OCI-M1 (cell line): ENCODE measurements at places on chromosomes 11 and 22.

GRCh38 chr22:27684901-27685300, 116.7 kb downstream of the MN1 start:
- DNase-seq: no peak

DNA sequence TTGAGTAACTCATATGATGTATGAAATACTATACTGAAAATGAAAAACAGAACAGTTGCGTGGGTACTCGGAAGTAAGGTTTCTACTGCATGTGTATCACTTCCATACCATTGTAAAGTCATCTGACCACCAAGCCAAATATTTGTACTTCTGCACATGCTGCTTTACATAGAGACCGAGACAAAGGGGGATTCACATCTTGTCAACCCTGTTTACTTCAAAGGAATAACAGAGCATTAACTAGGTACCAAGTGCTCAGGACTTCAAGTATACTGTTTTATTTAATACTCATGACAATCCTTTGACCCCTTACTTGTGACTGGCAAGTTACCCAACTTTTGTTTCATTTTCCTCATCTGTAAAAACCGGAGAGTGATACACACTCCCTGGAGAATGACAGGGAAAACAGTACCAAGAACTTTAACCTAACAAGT, 9.9 kb downstream of the MAPK1 start:
- DNase-seq: no peak

DNA sequence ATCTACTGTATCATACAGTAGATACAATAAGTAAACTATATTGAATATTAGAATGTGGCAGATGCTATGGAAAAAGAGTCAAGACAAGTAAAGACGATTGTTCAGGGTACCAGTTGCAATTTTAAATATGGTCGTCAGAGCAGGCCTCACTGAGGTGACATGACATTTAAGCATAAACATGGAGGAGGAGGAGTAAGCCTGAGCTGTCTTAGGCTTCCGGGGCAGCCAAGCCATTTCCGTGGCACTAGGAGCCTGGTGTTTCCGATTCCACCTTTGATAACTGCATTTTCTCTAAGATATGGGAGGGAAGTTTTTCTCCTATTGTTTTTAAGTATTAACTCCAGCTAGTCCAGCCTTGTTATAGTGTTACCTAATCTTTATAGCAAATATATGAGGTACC, 14.5 kb downstream of the PIK3IP1 start:
- DNase-seq: no peak

DNA sequence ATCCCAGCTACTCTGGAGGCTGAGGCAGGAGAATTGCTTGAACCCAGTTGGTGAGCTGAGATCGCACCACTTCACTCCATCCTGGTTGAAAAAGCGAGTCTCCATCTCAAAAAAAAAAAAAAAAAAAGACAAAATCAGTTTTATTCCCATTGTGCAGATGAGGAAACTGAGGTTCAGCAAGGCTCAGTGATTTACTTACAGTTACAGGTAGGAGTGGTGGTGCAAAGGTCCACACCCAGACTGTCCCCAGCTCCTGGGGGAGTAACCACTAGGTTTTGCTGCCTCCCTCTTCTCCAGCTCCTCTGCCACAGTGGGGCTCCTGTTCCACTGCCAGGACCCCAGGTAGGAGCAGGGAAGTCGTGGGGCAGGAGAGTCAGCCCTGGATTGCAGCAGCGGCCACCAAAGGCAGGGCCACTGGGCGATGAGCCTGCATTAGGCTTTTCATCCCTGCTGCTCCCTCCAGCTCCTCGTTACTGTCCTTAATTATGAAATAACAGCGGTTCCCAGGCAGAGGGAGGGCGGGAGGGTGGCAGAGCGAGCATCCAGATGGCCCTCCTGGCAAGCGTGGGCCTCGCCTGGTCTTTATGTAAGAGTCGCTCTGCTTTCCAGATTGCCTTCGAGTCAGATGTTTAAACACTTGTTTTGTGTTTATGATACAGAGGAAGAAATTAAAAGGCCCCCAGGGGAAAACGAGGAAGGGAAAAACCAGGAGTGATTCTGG, 15.5 kb upstream of the RASD2 start:
- DNase-seq: no peak

- no peak for DNase-seq
Measured at GRCh38 chr11:132712466-132712865, 819.8 kb downstream of the OPCML start.

DNA sequence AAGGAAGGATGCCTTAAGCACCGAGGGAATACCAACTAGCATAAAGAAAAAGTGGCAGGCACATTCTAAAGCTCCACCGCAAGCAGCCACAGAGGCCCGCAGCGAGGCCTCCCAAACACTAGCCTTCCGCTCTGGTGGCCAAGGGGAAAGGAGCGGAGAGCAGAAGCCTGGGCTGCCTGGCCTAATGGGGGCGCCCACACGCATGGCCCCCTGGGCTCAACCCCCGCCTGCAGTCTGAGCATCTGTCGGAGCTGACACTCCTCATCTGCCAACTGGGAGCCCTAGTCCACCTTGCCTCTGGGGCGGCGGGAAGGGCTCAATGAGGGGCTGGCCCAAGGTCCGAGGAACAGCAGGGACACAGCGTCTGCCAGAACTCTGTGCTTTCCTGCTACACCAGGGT, 50.1 kb upstream of the WNT11 start:
- no peak for DNase-seq

- no peak for DNase-seq
Measured at GRCh38 chr11:133966172-133966651, 9.4 kb upstream of the IGSF9B start.

DNA sequence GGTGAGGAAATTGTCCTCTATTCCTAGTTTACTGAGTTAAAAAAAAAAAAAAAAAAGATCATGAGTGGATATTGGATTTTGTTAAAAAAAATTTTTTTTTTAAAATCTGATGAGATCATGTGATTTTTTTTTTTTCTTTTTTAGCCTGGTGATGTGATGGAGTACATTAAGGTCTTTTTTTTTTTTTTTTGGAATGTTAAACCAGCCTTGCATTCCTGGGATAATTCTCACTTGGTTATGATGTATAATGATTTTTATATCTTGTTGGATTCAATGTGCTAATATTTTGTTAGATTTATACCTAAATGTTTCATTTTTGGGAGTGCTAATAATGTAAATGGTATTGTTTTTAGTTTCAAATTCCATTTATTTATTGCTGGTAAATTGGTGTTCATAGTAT, 43.3 kb downstream of the DDX10 start:
- DNase-seq: peak; percentile 25

GRCh38 chr22:50204571-50204970, 3.8 kb downstream of the SELENOO start:
- DNase-seq: no peak

DNA sequence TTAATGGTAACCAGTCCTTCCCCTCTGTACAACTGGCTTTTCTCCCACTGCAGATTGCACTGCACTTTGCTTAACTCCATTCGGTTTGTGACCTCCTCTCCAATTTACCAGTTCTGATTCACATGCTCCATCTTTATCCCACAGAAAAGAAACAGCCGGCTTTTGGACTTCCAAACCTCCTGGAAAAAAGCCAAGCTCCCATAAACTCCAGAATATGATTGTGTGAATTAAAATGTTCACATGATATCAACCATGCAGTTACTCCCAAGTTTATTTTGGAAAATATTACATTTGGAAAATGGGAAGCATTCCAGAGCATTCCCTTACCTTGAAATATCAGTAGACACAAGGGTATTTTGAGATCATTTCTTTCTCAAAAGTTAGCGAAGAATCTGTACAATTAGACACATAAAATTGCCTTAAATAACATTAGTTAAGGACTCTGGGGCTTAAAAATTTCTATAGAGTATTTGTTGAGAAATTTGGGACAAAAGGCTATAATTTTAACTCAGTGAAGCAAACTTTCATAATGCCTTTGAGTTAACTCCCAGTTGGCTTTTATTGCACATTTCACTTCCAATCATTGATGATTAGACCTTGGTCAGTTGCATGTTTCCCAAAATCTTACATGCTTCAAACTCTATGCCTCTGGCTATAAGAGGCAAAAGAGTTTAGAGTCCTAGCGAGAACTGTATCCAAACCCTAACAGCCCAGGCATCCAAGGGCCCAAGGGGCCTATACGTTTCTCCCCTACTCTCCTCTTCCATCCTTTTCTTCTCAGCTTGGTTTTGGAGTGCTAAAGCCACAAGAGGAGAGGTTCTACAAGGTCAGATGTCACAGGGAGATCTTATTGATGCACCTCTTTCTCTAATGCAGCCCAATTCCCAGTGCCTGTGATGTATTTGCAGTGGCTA, 23.6 kb upstream of the TMEM135 start:
- no peak for DNase-seq

DNA sequence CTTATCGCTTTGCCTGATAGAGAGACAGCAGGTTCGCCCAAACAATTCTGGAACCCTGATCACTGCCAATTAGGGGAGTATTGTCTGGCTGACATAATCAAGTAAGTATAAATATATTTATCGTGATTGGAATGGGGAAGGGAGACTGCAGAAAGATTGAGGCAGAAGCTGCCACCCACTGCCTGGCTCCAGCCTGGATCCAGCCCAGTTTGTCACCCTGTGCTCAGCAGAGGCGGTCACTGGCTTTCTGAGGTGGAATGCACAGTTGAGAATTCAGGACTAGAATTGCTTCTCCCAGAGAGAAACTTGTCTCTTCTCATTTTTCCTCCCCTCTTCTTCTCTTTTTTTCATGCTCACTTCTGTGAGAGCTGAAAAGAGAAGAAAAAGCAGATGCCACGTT, 25.9 kb downstream of the GRAP2 start:
- DNase-seq: no peak

DNA sequence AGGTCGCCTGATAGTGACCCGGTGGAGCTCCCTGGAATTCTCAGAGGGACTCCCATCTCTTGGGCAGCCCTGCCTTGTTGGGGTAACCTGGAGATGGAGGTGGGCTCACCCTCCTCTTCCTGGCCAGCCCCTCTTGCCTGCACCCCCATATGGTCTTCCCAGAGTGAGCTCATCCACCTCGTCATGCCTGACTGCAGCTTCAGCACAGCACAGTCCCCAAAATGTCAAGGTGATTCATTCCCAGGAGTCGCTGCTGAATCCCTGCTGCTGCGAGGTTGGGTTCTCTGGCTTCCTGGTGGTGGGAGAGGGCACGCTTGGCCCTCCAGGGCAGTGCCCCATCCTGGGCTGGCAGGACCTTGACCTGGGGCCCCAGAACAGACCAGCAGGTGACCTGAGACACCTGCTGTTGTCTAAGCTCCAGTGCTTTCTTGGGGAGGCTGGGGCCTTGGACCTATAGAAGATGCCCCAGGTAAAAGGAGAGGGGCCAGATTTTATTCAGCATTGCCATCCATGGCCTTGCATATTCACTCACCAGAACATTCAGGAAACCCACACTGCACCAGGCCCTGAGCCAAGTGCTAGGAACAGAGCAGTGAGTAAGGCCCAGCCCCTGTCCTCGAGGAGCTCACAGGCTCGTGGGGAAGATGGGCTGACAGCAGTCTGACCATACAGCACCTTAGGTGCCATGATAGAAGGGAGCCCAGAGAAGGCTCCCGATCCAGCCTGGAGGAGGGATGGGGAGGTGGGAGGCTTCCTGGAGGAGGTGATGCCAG, 72.9 kb downstream of the CACNA1I start:
- DNase-seq: no peak

DNA sequence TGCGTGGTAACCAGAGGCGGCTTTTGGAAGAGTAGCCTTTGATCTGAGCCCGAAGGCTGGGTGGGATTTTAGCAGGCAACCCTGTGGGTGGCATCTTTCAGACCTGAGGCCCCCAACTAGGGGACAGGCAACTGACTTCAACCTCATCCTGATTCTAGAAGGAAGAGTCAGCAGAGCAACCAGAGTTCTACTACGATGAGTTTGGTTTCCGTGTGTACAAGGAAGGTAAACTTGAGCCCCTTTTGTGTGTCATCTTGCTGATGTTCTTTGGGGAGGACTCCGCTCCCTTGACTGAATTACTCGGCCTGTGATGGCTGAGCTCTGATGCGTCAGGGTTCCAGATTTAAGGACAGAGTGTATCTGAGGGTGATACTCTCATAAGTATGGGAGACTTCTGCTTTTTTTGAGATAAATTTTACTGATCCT, 31.6 kb downstream of the SGSM3 start:
- no peak for DNase-seq

GRCh38 chr11:76252631-76253070, 46.3 kb upstream of the WNT11 start:
- no peak for DNase-seq

- DNase-seq: no peak
Measured at GRCh38 chr11:121551463-121551862, 98.7 kb upstream of the SORL1-AS1 start.

DNA sequence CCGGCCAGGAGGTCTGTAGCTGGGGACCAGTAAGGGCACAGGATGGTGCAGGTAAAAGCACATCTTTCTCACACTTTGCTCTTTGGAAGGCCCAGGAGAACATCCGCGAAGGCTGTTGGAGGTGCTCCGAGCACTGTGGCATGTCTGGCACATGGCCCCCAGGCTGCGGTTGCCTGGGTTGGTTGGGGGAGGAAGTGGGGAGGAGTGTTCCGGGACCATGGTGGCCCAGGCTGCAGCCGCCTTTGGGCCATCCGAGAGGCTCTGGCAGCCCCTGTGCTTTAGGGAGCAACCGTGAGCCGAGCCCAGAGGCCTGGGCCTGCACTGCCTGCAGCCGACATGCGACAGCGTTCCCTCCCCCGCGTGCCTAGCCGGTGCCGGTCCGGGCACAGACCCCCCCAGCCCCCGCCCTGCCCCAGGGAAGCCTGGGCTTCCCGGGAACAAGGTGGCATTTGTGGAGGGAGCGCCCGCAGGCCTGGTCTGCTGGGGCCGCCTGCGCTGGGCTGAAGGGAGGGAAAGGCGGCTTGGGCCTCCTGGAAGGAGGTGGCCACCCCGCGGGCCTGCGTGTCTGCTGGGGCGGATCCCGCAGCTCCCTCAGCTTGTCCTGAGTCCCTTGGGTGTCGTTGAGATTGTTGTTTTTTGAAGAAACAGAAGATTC, 57.9 kb downstream of the GRAMD4 start:
- DNase-seq: no peak

- no peak for DNase-seq
Measured at GRCh38 chr11:64809781-64810241, 540 bp downstream of the MEN1 start.

DNA sequence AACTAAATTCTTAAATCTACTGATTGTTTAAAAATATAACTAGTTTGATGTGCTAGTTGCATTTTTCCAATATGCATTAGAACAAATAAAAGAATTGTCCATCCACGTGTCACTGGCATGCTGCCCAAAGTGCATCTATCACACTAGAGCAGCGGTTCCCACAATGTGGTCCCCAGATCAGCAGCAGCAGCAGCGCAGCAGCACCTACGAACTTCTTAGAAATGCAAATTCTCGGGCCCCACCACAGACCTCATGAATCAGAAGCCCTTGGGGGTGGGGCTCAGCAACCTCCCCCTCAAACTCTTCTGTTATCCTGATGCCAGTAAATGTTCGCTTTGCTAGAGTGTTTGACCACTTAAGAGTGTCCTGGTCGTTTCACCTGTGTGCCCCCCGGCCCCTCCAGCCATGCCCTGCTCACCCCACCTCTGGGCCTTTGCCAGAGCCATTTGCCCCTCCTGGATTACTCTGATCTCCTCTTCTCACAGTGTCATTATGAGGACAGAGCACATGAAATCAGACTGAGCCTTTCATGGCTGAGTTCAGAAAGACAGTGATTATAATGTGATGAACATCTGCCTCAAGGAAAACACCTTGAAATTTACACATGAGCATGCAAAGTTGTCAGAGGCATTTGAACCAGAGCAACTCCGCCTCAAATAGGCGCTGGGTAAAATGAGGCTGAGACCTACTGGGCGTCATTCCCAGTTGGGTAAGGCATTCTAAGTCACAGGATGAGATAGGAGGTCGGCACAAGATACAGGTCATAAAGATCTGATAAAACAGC, 12.6 kb upstream of the VSIG10L2 start:
- peak; percentile 57 for DNase-seq
